ENCODE measurements at places on chromosomes 12 and 14. TPM values are rescaled to one million over a fixed set of nuclear protein-coding genes. Genes with fewer than 3 reads are reported as not detected.

DNA sequence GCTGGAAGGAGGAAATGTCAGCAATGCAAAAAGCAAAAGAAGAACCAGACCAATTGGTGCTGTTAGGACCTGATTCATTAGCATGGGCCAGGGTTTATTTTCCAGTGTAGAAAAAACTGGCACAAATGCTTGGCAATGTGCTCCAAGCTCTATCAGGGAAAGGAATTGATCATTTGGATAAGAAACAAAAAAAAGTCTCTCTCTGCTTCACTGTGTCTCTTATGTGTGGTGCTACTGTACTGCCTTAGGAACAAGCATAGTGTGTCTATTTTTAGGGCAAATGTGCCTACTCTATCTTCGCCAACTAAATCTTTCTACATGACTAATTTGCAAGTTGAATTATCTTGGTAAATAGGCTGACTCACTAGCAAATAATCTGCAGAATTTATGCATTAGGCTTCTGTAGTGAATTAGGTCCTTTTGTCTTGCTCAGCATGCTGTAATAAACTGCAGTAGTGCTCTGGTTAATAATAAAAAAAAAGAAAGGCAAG is 236.7 kb downstream of the MDGA2 start:
- no peaks in the 10 kb centered on the region for H3K27me3 ChIP-seq
- H3K27ac ChIP-seq = no peak overlapping the region
- H3K4me3 ChIP-seq = no peak overlapping the region
- H3K4me1 ChIP-seq = no peaks in the 10 kb centered on the region
- no peak for DNase-seq

Gene A2ML1
- total RNA-seq = 1,497 TPM

GRCh38 chr12:91271185-91271584 is 88.6 kb upstream of the DCN start:
- no peak overlapping the region for H3K27ac ChIP-seq
- no peaks in the 10 kb centered on the region for H3K36me3 ChIP-seq

DNA sequence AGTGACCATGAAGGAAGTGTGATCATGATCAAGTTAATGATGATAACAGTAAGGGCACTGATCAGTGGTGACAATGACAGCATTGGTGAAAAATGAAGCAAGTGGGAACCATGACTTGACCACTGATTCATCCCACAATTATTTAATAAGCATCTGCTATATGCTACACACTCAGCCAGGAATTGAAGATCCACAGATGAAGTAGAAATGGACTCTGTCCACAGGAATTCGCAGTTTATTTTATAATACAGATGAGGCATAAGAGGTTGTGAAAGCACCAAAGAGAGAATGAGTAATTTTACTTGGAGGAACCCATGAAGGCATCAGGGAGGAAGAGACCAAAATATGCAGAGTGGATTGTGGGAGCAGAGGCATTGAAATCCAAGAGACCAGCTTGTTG is 33.8 kb upstream of the SMUG1 start:
- no peaks in the 10 kb centered on the region for H3K36me3 ChIP-seq
- H3K27me3 ChIP-seq = no peaks in the 10 kb centered on the region
- H3K4me1 ChIP-seq = peaks cover 3% of the 10 kb centered on the region
- H3K27ac ChIP-seq = no peak overlapping the region
- no peak for DNase-seq

Gene FAIM2
- 0.13 TPM for total RNA-seq

Gene HOXC6
- total RNA-seq = 0.21 TPM

DNA sequence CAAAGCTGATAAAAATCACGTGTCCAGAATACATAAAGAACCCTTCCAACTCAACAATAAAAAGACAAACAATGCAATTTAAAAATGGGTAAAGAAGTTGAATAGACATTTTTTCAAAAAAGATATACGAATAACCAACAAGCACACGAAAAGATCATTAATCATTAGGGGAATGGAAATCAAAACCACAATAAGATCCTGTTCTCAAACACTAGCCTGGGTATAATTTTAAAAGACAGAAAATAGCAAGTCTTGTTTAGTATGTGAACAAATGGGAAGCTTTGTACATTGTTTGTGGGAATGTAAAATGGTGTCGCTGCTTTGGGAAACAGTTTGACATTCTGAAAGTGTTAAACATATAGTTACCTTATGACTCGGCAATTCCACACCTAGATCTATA is 86.3 kb upstream of the LMNTD1 start:
- H3K36me3 ChIP-seq = no peaks in the 10 kb centered on the region
- no peaks in the 10 kb centered on the region for H3K27me3 ChIP-seq
- DNase-seq = no peak
- no peak overlapping the region for H3K4me3 ChIP-seq
- H3K4me1 ChIP-seq = no peaks in the 10 kb centered on the region
- no peak overlapping the region for H3K27ac ChIP-seq

GRCh38 chr14:66099931-66100330 is 386.2 kb upstream of the CCDC196 start:
- H3K36me3 ChIP-seq = no peaks in the 10 kb centered on the region
- DNase-seq = no peak
- H3K4me3 ChIP-seq = no peak overlapping the region
- no peaks in the 10 kb centered on the region for H3K27me3 ChIP-seq
- no peaks in the 10 kb centered on the region for H3K4me1 ChIP-seq

- no peak overlapping the region for H3K27ac ChIP-seq
- no peak for DNase-seq
- no peaks in the 10 kb centered on the region for H3K36me3 ChIP-seq
- H3K27me3 ChIP-seq = no peaks in the 10 kb centered on the region
These were observed 152.7 kb downstream of the FOXN3 start for GRCh38 chr14:89264196-89264800.

DNA sequence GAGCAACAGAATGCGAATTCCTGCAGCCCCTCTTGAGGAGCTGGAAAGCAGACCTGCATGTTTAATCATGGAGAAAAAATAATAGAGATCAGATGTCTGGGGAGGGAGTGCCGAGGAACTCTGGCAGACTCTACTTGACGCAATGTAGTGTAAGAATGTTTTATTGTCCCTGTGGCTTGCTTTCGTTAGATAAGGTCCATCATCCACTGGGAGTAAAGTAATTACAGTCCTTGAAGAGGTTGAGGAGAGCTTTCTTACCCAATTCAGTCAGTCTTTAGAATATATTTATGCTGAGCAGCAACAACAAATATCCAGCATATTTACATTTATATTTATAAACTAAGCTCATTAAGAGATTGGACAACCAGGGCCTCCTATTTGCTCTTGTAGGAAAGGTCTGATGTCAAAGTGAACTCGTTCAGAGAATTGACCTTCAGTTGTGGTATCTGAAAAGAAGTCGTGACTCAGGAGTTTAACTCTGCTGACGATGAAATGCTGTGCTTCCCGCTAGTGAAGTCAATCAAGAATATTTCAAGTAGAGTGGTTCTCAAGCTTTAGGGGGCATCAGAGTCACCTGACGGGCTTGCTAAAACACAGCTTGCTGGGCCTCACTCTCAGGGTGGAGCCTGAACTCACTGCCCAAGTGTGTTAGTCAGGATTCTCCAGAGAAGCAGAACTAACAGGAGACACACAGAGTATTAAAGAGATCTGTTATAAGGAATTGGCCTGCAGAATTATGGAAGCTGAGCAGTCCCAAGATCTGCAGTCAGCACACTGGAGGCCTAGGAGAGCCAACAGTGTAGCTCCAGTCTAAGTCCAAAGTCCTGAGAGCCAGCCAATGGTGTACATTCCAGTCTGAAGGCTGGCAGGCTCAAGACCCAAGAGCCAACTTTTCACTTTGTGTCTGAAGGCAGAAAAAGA is 139.3 kb upstream of the LMNTD1 start:
- no peak overlapping the region for H3K27ac ChIP-seq
- no peak for DNase-seq
- no peaks in the 10 kb centered on the region for H3K4me1 ChIP-seq

Measured in esophagus squamous epithelium (tissue), 5 donors.